ENCODE measurements at places on chromosomes 5 and 9.

DNA sequence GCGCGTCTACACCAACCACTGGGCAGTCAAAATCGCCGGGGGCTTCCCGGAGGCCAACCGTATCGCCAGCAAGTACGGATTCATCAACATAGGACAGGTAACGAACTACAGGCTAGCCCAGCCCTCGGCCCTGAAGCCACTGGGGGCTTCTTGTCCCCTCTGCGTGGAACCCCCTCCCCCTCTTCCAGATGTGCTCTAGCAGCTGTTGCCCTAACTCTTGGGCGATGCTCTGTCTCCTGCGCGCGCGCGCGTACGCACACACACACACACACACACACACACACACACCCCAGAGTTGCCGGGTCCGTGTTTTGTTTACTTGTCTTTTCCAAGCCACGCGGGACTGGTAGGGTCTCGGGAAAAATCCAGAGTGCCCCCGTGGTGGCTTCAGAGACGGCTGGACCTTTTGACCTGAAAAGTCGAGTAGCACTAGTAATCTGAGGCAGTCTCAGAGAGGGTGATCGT lies 836 bp downstream of the PCSK5 start:
- no peak for DNase-seq

GRCh38 chr5:99945478-99946442 lies 589.4 kb upstream of the FAM174A start:
- DNase-seq = no peak

- peak; percentile 36 for DNase-seq
Measured at GRCh38 chr5:41856644-41857491, 13.4 kb downstream of the OXCT1 start.

GRCh38 chr9:129826344-129826743 lies 2.4 kb upstream of the TOR1A start:
- DNase-seq = no peak

DNA sequence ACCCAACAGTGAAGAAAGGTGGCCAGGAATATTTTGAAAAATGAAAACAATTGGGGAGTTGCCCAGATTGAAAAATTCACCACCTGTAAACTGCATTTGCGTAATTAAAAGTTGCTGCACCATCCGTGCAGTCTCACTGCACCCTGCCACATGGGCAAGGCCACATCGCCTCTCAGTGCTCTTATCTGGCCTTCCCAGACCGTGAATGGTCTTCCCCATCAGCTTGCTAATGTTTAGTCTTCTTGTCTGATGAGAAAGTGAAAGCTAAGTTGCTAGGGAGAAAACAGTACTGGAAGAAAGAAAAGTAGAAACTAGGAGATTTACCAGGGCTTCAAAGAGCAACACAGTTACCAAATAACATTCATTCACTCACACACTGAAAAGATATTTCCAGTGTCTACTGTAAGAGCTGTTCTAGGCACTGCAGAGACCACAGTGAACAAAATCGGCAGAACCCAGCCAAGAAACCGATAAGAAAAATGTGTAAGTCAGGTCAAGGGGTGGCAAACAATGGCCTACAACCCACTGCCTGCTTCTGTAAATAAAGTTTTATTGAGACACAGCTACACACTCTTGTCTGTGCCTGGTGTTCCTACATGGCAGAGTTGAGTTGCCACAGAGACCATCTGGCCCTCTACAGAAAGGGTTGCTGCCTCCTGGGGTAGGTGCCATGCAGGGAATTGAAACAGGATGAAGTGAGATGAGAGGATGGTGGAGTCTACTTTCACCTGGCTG lies 51.2 kb upstream of the CTSL start:
- no peak for DNase-seq

DNA sequence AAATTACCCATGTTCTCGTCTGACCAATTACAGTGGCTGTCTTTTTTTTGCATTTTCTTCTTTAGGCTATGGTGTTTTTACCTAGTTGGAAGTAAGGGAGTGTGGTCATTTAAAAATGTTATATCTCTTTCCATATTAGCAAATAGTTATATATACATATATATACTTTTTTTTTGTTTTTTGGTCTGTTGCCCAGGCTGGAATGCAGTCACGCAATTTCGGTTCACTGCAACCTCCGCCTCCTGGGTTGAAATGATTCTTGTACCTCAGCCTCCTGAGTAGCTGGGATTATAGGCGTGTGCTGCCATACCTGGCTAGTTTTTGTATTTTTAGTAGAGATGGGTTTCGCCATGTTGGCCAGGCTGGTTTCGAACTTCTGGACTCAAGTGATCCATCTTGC lies 12.3 kb downstream of the MARCHF6 start:
- DNase-seq = no peak

GRCh38 chr5:32076699-32077695 lies 97.1 kb downstream of the GOLPH3 start:
- DNase-seq = peak; percentile 48

DNA sequence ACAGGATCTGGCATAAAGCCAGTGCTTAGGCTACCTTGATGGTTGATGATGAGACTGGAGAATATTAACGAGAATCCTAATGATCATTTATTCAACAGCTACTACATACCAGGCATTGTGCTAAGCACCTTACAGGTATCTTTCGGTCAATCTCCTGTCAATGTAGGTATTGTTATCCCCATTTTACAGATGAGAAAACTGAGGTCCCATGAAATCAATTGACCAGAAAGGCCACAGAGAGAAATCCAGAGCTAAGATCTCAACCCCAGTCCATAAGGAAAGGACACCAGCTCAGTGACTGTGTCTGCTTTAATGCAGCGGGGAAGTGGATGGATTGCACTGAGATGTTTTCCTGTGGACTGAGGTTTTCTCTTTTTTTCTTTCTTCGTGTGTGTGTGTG lies 63.3 kb downstream of the ARHGEF37 start:
- DNase-seq = no peak

- no peak for DNase-seq
Measured at GRCh38 chr5:81302596-81302995, 1.2 kb downstream of the ZCCHC9 start.

DNA sequence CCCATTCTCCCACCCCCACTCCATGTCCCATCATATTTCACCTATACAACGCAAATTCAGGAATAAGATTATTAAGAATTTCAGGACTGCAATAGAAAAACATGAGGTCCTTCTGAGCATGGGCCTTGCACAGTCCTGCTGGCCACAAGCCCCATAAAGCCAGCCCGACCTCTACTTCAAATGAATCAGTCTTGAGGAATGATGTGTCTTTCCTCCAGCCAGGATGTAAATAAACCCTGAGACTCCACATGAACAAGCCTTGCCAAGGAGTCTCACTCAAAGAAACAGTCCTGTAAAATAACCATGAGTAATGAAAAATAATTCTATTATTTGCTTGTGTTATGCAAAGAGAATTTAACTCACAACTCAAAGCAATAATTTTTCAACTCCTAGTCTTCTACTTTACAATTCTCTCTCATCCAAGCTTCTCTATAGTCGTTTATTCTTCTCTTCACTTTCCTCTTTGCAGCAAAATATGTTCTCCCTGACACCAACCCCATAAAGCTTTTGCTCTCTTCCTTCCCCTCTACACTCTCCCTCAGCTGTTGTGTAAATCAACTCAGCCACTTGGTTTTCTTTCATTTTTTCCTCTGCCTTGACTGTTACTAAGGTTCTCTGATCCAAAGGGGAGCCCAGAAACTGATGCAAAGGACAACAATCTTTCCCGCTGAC lies 140.1 kb upstream of the MOCS2 start:
- no peak for DNase-seq

- no peak for DNase-seq
Measured at GRCh38 chr9:92328225-92328624, 2.5 kb downstream of the CENPP start.
